Breast epithelium (tissue), 4 donors: ENCODE measurements at places on chromosomes 6 and 20.

DNA sequence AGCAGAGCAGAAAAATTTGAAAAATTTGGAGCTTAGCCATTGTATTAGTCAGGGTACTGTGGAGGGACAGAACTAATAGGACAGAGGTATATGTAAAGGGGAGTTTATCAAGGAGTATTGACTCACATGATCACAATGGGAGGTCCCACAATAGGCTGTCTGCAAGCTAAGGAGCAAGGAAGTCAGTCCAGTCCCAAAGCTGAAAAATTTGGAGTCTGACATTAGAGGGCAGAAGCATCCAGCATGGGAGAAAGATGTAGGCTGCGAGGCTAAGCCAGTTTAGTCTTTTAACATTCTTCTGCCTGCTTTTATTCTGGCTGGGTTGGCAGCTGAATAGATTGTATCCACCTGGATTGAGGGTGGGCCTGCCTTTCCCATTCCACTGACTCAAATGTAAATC, 82.0 kb downstream of the SMPDL3A start:
- DNase-seq, result no peak

- no peak for DNase-seq
Observed at GRCh38 chr6:116385459-116385802, 14.7 kb downstream of the DSE start.

GRCh38 chr20:41087777-41088176, 49.6 kb upstream of the PLCG1 start:
- DNase-seq, result no peak

GRCh38 chr6:161644521-161644920, 370.7 kb upstream of the AGPAT4 start:
- no peak for DNase-seq

GRCh38 chr6:138944412-138944811, 43.6 kb downstream of the REPS1 start:
- DNase-seq, result no peak

GRCh38 chr6:97151601-97152000, 131.4 kb downstream of the MMS22L start:
- DNase-seq, result no peak

GRCh38 chr6:30601815-30602641, 15.0 kb downstream of the PPP1R10 start:
- DNase-seq, result no peak

GRCh38 chr20:54347166-54347833, 128.1 kb upstream of the DOK5 start:
- no peak for DNase-seq
